ENCODE measurements at places on chromosomes 2 and 18.

DNA sequence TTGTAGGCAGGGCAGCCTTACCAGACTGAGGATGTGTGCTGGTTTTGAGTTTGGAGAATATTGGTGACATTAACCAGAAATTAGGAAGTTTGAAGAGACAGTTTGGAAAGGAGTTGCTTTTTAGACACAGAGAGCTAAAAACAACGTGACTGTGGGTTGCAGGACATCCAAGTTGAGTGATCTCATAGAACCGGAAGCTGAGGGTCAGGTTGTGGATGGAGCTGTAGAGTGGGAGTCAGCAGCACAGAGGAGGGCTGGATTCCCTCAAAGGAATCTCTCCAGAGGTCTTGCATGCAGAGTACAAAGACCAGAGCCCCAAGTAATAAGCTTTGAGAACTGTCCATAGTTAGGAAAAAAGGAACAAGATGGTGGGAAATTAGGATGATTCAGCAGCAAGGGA lies 9.3 kb downstream of the MAPRE3 start:
- no peak for DNase-seq

DNA sequence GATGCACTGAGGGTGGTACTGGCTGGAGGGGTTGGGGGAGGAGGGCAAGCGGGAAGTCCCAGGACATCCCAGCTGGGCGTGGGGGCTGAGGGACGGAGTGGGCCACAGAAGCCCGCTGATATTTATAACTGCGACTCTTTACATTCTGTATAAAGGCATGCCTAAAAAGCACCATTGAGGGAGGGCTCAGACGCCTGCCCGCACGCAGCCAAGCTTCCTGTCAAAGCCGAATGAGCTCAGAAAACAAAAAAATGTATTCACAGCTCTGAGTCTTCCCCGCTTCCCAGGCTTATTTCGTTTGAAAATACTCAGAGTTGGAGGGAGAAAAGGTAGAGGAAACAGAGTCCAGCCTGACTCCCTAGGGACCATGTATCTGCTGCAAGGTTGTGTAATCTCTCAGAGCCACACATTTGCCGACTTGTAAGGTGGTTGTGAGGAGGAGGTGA lies 170.1 kb upstream of the HAAO start:
- no peak for DNase-seq

DNA sequence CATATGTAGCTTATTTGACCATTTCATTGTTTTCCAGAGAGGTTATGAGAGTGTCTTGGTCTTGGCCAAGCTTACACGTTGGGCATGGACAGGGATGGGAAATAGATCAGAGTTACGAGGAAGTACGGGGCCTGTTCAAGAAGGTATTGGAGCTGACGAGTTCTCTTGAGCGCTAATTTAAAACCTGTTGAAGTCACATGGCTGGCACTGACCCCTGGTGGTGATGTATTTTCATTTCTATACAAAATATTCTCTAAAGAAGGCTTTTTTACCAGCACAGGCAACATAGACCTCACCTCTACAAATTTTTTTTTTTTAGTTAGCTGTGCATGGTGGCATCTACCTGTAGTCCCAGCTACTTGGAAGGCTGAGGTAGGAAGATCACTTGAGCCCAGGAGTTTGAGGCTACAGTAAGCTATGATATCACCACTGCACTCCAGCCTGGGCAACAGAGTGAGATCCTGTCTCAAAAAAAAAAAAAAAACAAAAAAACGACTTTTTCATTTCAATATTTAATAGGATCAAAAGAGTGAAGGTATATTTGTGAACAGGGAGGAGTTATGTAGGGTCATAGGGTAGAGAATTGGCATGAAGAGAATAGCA lies 19.6 kb downstream of the UGP2 start:
- DNase-seq = peak; percentile 47

DNA sequence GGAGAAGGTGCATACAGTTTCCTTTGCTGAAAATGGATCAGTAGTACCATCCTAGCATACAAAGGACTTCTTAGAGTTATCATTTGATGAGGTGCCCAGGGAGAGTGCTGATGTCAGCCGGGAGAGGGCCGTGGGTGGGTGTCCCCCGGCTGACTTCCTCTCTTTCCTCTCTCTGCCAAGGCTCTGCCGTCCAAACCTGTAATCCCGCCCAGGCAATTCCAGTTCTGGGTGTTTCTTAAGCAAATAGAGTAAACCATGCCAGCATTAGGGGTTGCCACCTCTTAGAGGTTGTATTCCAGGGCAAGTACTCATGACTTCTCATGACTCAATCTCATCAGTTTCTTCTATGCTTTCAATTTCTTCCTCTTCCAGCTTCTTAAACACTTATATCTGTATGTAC lies 117.2 kb downstream of the GATA6 start:
- no peak for DNase-seq

GRCh38 chr18:5040476-5040875 lies 156.6 kb downstream of the AKAIN1 start:
- DNase-seq = no peak

GRCh38 chr18:35804377-35804776 lies 168.1 kb upstream of the RMP24 start:
- no peak for DNase-seq

GRCh38 chr2:235836491-235836911 lies 331.7 kb downstream of the GBX2 start:
- no peak for DNase-seq
